Effector memory CD4-positive, alpha-beta T cell (primary cell): ENCODE measurements at places on chromosomes 1 and 21.

GRCh38 chr1:211951856-211952255, 83.5 kb downstream of the INTS7 start:
- DNase-seq, result no peak

DNA sequence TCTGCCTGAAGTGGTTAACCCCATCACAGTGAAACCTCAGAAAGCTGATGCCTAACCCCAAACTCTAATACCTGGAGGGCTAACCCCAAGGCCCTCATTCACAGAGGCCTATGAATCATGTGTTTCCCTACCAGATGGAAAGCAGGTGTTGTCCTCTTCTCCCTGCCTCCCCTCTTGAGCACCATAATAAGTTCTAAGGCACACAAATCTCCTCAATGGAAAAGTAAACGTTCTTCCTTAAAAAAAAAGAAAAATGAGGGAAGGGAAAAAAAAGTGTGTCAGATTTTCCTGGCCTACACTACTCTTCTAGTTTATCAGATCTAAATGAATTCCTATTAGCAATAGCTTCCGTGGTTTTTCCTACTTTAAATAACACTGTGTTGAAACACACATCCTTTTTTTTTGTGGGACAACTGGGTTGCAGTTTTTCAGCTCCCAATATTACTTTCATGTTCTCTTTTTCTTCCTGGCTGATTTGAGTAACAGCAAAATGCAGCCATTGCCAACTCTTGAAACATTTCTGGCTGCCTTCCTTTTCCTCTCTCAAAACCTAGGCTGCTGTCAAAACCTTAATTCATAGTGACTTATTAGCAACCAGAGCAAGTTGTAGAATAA, 43.2 kb downstream of the SLC44A3 start:
- DNase-seq, result no peak

DNA sequence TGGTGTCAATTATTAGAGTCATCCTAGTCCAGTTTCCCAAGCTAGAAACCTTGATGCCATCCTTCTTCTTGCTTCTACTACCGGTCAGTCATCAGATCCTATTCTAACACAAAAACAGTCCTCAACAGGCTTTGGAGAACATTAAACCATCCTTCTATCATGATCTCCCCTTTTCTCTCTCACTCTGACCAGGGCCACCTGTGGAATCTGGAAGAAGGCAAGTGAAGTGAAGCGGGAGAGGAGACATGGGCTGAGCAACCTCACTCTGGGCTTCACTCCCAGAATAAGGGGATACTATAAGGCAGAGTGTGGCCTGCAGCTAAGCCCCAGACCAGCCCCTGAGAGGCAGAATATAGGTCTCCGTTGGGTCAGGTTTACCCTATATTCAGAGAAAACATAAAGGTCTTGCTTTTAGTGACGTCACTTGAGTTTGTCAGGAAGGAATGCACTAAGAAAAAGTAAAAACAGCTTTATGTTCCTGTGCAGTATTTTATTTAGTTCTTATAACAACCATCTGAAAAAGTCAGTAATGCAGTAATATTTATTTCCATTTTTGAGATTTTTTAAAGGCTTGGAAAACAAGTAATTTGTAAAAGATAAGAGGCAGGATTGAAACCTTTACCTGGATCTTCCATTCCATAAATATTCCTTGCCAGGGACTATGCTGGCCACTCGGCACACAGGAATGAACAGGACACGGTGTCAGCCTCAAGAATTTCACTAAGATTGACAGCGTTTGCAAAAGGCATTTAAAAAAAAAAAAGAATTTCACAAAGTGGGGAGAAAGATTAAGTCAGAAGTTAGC, 61.3 kb downstream of the NFASC start:
- no peak for DNase-seq

DNA sequence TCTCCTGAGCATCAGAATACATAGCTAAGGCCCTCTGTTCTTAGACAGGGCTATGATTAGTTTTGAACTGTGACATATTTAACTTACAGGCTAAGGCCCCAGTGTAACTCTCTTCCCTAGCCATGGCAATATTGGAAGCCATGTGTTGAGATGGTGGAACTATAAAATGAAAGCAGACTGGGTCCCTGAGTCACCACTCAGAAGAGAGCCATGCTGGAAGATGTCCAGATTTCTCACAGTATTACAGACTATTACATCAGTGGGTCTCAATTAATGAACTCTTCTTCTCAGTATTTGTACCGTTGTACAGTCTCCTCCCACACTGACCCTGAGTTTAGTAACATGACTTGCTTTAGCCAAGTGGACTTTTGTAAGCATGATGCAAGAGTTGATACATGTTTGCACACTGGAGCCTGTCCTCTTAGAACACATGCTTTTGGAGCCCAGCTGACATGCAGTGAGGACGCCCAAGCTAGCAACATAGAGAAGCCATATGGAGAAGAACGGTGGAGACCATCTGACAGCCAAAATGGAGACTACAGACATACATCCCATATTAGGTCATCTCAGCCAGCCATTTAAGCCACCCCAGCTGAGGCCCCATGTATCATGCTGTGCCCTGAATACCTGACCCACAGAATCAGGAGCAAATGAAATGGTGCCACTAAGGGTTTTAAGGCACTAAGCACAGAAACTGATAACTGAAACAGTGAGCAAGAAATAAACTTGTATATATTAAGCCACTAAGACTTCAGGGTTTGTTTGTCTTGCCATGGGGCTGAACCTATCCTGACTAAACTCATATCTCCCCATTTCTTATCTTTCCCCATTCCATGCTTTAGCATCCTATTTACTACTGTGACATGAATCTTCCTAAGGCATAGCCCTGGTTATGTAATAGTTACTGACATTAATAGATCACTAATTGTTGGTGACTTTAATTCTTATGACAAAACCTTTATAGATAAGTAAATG, 24.4 kb downstream of the TBX15 start:
- DNase-seq, result no peak

GRCh38 chr1:177849579-177850290, 120.1 kb downstream of the SEC16B start:
- DNase-seq, result no peak
